Stimulated activated CD8-positive, alpha-beta memory T cell treated with anti-CD3 and anti-CD28 coated beads, Interleukin-15, amount 100 ng/mL, for 4 hours (primary cell): ENCODE measurements at places on chromosomes 11 and 22.
A peak's percentile ranks its signal among the peaks of the same experiment; 100 is the strongest.

DNA sequence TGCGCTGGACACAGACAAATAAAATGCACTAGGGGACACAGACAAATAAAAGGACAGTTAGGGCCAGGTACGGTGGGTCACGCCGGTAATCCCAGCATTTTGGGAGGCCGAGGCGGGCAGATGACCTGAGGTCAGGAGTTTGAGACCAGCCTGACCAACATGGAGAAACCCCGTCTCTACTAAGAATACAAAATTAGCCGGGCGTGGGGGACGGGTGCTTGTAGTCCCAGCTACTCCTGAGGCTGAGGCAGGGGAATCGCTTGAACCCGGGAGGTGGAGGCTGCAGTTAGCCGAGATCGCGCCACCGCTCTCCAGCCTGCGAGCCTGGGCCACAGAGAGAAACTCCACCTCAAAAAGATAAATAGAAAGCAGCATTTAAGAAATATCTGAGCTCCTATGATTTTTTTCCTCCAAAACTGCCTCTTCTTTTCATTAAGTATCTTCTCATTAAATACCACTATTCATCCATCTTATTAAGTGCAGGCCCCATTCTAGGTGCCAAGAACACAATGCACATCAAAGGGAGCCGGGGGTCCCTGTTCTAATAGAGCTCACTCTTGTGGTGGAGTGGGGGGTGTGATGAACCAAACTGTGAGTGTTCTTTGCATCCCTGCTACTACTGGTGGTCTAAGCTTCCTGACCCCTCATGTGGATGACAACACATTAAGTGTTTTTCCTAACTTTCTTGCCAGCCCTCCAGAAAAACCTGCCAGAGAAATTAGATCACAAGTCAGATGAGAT is 766 bp upstream of the ZNHIT2 start:
- no peak for DNase-seq

- peak; percentile 68 for DNase-seq
Measured at GRCh38 chr22:46791201-46791731, 28.8 kb downstream of the TBC1D22A start.

GRCh38 chr22:45162531-45162930 is 1.2 kb upstream of the NUP50 start:
- DNase-seq = no peak

GRCh38 chr11:18312012-18312411 is 9.9 kb downstream of the HPS5 start:
- no peak for DNase-seq

DNA sequence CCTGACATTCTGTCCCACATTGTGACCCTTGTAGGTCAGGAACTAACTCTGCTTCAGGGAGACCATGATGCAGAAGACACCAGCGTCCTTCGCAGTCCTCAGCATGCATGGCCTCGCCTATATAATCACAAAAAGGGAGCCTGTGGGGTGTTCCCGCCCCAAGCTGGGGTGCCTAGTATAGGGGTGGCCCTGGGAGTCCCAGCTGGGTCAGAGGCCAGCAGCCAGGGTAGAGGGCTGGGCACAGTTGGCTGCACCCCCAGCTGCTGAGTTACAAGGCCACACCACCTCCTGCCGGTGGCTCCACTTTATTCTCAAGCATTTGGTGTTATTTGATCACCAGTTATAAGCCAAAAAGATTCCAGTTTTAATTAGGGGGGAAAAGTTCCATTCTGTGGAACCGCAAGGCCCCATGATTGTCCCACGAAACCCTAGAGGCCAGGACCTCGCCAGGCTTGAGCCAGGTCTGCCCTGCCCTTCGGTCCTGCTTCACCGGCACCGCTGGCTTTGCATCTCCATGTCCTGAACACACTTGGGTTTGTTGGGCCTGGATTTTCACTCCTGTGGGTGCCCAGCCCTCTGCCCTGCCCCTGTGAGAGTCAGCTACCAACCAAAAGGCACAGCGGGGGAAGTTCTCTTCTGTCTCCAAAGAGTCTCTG is 15.0 kb upstream of the GNB1L start:
- no peak for DNase-seq
